NB4 (cell line): ENCODE measurements at places on chromosomes 7 and 10.

GRCh38 chr7:82167558-82168314 lies 275.8 kb downstream of the CACNA2D1 start:
- DNase-seq = no peak

GRCh38 chr7:118836933-118837332 lies 612.4 kb downstream of the ANKRD7 start:
- no peak for DNase-seq

GRCh38 chr10:31528831-31529230 lies 209.8 kb downstream of the ZEB1 start:
- no peak for DNase-seq

DNA sequence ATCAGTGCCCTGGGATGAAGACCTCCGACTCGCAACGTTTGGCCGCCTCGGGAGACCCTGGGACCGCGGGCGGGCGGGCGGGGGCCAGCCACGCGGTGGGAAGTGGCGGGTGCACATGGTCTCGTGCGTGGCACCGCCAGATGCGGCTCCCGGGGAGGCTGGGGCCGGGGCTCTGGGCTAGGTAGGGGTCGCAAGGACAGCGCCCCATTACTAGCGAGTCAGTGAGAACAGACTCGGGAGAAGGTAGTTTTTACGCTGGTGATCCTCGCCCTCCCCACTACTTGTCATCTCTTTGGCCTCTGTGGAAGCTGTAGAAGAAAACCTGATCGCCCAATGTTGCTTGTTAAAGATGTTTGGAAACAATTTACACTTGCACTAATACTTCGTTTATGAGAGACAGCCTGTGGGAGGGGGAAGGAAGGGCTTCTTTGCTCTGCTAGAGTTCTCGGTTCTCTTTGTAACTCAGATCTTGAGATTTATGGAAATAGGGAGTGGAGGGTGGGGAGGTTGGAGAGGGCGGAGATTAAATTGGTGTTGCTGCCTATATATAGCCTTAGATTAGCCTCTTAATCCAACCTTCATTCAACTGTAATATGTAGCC lies 591 bp downstream of the BZW2 start:
- peak; percentile 56 for DNase-seq

DNA sequence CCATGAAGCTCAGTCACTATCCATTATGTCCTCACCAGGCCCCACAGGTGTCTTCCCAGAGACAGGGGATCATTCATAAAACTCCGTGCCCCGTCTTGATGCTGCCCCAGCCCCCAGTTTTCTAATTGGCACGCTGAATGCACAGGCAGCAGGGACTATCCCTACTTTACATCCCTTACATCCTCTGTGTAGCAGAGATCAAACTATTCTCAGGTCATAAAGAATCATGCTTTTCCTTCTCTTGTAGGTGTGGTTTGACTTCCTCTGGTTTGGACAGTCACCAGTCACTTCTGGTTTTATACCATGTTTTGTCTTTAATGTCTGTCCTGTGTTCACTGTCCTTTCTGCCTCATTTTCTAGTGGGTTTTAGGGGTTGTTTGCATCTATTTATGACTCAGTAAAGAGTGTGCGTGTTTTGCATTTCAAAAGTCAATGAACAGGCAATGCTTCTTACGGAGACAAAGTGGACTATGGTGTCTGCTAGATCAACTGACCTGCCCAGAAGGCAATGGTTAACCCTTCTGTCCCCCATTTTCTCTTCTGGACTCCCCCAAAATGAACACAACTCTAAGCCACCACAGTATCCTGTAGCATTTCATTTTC lies 140.4 kb upstream of the NPVF start:
- no peak for DNase-seq

GRCh38 chr7:101913851-101914250 lies 96.4 kb downstream of the CUX1 start:
- DNase-seq = no peak

GRCh38 chr7:423312-424260 lies 96.1 kb downstream of the PDGFA start:
- no peak for DNase-seq

DNA sequence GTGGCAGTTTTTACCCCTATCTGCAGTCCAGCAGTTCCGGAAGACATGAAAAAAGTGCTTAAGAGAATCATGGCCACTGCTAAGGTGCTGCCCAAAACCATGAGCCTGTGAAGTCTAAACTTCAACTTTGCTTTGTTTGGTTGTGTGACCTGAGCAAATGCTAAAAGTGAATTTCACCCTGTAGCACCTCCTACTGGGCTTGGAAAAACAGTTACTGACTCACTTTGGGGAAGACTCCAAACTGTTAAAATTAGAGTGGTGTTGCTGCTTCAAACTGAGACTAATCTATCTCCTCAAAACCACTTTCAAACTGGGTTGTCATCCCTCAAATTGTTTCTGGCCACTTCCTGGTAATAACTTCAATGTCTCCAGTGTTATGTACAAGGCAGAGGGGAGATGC lies 21.3 kb downstream of the MKX start:
- DNase-seq = peak; percentile 8

DNA sequence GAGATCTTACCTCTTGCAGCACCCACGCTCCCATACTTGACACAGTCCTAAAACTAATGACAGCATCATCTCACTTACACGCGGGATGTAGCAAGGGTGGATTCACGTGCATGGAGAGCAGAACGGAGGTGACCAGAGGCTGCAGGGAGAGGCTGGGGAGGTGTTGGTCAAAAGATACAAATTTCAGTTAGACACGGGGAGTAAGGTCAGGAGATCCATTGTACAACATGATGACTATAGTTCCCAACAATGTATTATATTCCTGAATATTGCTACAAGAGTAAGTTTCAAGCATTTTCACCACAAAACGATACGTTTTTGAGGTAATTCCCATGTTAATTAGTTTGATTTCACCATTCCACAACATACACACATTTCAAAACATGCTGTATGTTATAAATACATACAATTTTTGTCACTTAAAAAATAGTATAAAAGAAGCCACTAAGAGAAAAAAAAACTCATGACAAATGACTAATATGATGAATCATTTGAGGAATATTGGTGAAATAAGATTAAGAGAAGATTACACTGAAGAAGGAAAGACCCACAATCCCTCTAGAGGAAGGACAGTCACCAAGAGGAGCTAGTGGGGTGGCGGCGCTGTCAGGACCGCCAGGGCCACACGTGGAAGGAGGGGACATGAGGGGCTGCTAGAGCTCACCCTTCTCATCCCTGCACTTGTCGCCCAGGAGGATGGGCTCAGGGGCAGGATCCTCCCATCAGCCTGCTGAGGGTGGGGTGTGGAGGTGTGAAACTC lies 49.4 kb upstream of the EGFR start:
- no peak for DNase-seq

DNA sequence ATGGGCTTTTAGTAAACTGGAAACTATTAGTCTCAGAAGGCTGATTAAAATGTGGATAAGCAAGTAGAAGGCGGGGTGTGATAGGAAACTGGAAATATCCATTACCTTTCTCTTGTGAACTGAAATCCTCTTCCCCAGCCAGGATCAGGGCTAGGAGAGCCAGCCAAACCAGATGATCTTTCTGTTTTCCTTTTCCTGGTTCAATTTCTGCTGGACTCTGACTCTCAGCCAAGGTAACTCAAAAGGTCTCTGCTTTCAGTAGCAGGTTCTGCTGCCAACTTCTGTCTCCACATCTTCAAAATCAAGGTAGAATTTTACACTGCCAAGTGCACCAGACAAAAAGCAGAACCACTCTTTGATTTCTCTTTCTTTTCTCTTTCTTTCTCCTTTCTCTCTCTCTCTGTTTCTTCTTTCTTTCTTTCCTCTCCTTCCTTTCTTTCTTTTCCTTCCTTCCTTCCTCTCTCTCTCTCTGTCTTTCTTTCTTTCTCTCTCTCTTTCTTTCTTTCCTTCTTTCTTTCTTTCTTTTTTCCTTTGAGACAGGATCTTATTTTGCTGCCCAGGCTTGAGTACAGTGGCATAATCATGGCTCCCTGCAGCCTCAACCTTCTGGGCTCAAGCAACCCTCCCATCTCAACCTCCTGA lies 30.8 kb downstream of the OTUD1 start:
- no peak for DNase-seq

DNA sequence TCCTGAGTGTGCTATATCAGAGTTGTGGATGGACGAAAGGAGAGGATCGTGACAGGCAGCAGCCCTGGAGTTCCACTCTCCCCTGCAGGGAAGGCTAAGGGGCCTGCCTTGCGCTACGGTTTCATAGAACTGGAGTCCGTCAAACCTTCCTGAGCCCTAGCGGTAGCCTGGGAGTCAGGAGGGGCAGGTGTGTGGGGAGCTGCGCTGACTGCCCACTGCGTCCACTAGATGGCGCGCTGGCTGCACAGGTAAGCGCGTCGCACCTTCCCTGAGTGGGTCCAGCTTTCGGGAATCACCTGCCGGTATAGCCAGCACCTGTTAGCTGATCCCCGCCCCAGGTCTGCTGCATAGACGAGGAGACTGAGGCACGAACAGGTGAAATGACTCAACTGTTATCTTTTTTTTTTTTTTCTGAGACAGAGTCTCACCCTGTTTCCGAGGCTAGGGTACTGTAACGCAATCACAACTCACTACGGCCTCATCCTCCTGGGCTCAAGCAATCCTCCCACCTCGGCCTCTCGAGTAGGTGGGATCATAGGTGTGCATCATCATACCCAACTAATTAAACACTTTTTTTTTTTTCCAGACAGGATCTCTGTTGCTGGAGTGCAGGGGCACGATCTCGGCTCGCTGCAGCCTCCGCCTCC lies 20.2 kb upstream of the BAIAP2L1 start:
- DNase-seq = peak; percentile 53

DNA sequence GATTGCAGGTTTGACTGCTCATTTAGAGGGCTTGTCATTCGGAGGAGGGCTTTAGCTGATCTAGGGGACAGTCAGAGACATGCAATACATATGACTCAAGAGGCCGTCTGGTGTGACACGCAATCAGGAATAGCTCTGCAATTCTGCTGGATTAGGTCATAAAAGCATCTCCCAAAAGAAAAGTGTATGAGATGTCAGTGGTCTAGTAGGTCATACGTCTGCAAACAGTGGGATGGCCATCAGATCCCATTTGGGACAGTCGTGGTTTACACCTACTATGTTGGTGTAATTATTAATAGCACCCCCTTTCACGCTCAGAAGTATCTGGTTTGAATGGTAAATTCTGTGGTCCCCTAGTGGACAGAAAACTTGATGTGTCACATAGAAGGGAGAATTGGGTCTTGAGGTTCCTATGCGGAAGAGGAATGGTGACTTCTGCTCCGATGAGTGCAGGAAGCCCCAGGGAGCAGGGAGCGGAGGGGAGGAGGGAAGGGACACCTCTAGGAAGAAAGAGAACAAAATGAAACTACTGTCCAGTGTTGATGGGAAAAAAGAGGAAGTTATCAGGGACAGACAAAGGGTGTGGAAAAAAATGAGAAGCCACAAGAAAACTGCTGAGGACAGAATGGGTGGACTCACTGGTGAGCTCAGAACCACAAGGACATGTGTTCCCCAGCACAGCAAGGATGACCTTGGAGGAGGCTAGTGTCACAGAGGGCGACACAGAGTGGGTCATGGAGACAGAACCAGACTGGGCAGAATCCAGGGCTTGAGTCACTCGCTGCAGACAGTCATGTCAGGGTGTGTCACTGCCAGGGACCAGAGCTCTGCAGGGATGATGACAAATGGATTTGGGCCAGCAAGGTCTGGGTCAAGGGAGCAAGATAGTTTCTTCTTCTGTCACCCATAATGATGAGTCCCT lies 59.9 kb downstream of the MAP3K8 start:
- peak; percentile 88 for DNase-seq

GRCh38 chr7:13078105-13078504 lies 390.7 kb downstream of the ARL4A start:
- no peak for DNase-seq

- DNase-seq = peak; percentile 68
These were observed 868 bp downstream of the TIAL1 start for GRCh38 chr10:119595676-119596515.

- no peak for DNase-seq
These were observed 96.5 kb downstream of the KAT6B start for GRCh38 chr10:74922921-74923320.

- peak; percentile 25 for DNase-seq
These were observed 490.0 kb upstream of the PHF14 start for GRCh38 chr7:10483671-10484070.

DNA sequence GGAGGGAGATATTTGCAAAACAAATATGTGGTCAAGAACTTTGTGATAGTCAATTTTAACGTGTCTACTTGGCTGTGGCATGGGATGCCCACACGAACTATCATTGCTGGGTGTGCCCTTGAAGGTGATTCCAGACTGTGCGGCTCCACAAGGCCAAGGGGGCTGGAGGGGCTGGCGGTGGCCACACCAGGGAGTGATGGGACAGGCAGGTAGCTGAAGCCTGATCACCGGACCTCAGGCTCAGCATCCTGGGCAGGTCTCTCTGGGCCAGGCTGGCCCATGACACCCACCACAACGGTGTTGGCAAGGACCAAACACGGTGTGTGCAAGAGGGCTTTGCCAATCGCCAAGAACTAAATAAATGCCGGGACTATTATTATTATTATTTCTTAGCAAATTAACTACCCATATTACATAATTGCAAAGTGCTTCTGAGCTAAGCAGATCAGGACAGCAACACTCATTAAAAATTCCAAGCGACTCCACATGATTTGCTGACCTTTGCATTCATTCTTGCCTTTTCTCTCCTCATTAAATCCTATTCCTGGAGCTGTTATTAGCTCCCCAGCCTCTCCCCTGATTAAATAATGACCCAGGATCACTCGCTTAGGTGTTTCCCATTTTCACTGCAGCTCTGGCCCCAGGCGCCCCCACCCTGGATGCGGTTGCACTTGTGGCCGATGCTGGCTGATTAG lies 35.4 kb upstream of the PPP2R2D start:
- no peak for DNase-seq

DNA sequence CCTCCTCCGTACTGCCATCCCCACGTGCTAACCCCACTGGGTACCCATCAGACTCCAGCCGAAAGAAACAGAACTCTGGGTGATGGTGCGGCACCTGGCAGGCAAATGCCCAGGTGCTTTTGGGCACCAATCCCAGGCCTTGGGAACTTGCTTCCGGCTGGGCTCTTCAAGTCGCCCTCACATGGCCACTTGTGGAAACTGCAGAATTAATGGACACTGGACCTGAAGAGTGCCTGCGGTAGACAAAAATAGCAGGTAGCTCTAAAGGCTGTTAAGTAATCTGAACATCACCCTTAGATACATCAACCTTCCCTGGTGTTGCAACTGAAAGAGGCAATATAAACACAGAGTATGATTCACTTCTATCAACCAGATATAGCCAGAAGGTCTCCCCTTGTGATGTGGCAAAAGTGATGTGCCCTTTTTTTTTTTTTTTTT lies 644.4 kb downstream of the GRM8 start:
- DNase-seq = peak; percentile 44

GRCh38 chr10:13233358-13233757 lies 816 bp downstream of the UCMA start:
- DNase-seq = no peak

DNA sequence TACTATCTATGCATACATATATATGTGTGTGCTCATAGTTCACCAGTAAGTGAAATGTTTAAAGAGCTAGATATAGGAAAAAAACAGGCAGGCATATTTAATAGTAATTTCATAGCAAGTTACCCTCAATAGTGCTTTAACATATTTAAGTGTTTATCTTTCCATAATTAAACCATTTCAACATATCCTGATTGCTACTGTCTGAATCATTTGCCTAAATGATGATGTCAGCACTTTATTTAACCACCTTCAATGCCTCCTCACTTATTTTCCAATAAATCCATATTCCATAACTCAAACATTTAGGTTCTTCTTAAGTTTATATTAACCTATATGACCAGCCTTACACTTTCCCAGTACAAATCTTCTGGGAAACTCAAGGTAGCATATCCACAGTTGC lies 601.1 kb downstream of the ARL4A start:
- DNase-seq = no peak
